ENCODE measurements at places on chromosomes 16 and 17. TPM values are rescaled to one million over a fixed set of nuclear protein-coding genes. Genes with fewer than 3 reads are reported as not detected.

The HYDIN gene
- total RNA-seq, result 0.15 TPM

The MYCBPAP gene
- total RNA-seq, result not detected

DNA sequence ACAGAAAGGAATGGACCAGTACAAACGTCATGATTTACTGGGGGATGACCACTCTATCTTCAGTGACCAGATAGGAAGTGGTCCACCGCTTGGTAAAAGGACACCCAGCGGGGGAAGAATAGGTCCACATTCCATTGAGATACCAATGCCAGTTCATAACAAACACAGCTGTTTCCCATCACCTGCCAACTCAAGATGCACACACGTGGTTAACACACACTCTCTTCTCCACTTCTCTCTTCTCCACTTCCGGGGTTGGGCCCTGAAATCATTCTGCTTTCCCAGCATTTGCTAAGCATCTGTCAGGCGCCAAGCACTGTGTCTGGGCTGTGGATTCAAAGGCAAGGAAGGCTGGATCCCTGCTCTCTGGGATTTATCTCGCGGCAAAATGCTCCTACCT is 175.5 kb downstream of the SLC39A11 start:
- no peak for DNase-seq

DNA sequence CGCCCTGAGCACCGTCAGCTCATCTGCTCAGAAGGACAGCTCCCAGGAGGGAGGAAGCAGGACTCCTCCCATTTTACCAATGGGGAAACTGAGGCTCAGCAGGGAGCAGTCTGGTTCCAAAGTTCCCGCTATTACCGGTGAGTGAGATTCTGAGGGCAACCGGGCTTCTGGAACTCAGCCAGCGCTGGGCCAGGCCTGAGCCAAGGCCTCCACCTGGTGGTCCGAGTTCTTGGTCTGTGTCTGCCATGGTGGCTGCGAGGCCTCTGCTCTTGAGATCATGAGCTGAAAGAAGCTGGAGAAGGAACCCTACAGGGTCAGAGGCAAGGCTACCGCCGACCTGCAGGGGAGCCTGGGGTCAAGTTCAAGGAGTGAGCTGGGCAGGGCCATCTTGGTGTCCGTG is 110.8 kb upstream of the GSE1 start:
- no peak for DNase-seq

DNA sequence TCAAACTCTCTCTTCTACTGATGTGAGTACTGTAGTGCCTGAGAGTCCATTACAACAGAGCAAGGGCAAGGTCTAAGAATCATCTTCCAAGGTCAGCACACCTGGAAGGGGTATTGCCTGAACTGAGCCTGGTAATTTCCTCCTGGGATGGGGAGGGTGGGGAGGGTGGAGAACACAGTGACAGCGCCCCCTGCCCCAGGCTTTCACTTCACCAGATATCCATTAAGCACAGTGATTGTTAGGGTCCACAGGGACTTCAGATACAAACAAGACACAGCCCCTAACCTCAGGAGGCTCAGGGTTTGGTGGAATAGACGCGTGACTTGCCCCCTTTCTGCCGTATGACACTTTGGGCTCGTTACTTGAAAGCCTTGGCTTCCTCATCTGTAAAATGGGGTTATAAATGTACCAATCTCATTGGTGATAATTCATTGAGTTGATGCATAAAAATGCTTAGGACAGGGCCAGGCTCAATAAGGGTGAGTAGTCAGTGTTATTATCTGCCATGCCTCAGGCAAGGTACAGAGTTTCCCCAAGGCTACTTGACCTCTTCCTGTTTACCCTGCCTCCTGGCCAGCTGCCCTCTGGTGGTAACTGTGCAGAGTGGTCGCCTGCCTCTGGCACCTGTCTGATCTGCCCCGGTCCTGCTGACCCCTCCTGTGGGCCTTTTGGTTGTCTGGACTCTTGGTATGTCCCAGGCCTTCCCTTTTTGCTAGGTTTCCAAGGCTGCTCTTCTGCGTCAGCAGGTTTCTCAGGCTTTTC is 13.1 kb upstream of the BRD7 start:
- no peak for DNase-seq

DNA sequence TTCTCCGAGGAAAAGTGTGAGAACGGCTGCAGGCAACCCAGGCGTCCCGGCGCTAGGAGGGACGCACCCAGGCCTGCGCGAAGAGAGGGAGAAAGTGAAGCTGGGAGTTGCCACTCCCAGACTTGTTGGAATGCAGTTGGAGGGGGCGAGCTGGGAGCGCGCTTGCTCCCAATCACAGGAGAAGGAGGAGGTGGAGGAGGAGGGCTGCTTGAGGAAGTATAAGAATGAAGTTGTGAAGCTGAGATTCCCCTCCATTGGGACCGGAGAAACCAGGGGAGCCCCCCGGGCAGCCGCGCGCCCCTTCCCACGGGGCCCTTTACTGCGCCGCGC is at the start of gene ERBB2:
Gene ERBB2 (plus strand): TSS at position 247 of the 330 bp plus-strand sequence. CDS start 175 bp downstream, outside the sequence.
- DNase-seq, result peak; percentile 58

DNA sequence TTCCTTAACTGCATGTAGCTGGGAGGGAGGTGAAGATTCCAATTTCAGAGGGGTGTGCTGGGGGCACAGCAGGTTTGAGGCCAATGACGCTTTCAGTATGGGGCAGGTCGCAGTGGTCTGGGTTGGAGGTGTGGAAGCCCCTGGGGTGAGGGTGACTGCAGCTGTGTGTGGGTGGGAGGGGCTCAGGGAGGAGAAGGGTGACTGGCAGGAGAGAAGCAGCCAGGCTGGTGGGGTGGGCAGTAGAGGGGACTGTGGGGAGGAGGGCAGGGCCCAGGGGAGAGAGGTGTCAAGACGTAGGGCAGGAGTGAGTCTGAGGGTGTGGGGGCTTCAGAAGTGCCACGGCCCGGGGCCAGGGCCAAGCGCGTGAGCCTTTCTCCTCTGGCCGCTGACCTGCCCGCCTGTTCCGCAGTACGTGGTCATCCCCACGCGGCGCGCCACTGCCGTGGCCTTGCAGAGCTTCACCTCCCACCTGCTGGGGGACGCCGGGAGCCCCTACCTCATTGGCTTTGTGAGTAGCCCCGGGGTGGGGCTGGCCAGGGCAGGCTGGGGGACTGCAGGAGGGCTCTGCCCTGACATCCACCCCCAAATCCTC is 19.4 kb downstream of the MYBBP1A start:
- DNase-seq, result no peak

DNA sequence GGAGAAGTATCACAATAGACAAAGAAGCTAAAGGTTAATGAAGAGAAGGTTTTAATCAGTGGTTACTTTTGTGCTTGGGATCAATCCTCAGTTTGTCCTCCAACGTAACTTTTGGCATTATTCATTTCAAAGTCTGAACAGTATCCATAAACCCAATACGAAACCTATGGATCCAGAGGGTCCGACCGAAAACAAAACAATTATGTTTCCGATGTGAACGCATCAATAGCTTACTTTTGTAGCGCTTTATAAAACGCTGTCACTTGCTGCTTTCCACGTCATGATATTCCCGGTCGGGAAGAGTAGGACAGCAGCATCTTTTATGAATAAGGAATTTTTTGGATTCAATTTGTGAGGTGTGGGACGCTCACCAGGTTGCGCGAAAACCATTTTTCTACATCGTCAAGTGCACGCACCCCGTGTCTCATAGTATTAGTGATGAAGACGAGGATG is 383.8 kb downstream of the ZFHX3 start:
- no peak for DNase-seq

DNA sequence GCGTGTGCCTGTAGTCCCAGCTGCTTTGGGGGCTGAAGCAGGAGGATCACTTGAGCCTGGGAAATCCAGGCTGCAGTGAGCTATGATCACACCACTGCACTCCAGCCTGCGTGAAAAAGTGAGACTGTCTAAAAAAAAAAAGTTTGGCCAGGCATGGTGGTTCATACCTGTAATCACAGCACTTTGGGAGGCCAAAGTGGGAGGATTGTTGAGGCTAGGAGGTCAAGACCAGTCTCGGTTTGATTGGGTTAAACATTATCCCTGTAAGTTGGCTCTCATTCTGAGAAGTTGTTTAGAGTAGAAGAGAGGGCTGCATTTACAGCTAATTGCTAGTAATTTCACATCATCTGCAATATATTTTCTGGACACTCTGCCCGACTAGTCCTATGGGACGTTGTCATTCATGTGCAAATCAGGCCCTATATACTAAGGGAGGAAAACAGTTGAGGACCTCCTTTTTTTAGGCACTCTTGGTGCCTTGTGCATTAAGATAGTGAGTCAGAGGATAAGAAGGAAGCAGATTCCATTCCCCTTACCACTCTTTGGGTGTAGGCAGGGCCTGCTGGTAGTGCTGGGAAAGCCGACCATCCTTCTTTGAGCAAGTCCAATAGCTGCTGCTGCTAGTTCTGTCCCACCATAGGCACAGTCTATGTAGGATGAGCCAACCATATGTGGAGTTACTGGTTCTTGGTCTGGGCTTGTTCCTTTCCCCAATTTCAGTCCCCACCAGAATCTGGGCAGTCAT is 18.7 kb downstream of the HMOX2 start:
- DNase-seq, result peak; percentile 23

DNA sequence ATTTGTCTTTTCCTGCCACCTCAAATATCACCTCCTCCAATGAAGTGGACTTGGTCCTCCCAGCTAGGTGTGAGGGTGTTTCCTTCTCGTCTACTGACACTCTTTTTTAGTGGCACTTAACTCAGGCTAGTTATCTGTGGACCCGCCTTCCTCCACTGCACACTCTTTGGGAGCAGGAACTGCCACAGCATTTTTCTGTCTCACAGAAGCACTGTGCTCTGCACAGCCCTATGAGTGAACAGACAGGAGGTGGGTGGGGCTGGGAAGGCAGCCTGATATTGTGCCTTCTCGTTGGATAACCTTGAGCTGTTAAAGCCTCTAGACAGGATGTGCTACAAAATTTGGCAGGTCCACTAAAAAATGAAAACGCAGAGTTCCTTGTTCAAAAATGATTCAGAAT is 31.9 kb upstream of the HOXB13 start:
- no peak for DNase-seq
